ENCODE measurements at places on chromosomes 12 and 14.
A peak's percentile ranks its signal among the peaks of the same experiment; 100 is the strongest.

DNA sequence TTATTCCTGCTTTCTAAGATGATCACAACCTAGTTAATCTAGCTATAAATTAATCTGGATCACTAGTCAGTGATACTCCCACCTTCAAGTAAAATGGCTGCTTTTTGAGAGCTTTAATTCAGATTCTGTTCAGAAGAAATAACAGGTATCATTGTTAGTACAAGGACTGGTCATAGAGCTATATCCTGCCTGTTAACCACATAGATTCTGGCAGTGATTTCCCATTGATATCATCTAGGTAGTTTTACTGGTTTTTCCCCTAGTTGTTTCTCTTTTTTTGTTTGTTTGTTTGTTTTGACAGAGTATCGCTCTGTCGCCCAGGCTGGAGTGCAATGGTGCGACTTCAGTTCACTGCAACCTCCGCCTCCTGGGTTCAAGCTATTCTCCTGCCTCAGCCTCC, 39.0 kb upstream of the HIF1A start:
- no peak for DNase-seq

GRCh38 chr12:45227316-45228067, 11.6 kb downstream of the ANO6 start:
- DNase-seq = no peak

GRCh38 chr12:96400631-96401075, 414 bp upstream of the CDK17 start:
- DNase-seq = peak; percentile 47

DNA sequence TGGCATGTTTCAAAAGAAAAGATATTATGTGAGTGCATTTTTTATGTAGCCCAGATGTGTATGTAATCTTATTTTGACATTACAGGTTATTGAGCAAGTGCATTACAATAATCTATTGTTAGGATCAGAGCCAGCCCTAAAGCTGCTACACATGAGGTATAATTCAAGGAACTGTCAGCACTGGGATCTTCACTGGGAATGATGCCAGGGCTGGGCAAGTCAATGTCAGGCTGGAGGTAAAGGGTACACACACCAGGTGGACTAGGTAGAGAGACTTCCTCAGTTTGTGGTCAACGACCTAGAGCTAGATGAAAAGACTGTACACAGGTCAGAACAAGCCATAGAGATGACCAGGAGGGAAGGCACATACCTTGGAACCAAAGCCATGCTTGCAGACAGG, 15.4 kb downstream of the TRIM9 start:
- DNase-seq = no peak

GRCh38 chr12:32501835-32502333, 102.5 kb downstream of the FGD4 start:
- peak; percentile 99 for DNase-seq

DNA sequence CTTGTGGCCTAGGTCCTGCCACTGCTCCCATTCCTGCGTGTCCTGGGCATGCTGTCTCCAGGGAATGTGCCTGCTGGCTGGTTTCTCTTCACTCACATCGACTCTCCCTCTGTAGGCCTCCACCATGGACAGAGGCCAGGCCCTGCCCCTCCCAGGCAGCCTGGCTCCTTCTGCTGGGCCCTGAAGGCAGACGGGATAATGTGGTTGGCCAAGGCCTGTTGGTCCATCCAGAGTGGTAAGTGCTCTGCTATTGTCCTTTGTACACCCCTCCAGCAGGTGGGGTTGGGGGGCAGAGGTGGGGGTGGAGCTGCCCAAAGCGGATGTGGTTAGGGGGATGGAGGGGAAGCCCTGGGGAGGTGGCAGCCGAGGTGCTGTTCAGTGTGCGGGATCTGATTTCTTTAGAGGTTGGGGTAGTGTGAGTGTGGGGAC, 9.5 kb upstream of the NR4A1 start:
- peak; percentile 61 for DNase-seq

DNA sequence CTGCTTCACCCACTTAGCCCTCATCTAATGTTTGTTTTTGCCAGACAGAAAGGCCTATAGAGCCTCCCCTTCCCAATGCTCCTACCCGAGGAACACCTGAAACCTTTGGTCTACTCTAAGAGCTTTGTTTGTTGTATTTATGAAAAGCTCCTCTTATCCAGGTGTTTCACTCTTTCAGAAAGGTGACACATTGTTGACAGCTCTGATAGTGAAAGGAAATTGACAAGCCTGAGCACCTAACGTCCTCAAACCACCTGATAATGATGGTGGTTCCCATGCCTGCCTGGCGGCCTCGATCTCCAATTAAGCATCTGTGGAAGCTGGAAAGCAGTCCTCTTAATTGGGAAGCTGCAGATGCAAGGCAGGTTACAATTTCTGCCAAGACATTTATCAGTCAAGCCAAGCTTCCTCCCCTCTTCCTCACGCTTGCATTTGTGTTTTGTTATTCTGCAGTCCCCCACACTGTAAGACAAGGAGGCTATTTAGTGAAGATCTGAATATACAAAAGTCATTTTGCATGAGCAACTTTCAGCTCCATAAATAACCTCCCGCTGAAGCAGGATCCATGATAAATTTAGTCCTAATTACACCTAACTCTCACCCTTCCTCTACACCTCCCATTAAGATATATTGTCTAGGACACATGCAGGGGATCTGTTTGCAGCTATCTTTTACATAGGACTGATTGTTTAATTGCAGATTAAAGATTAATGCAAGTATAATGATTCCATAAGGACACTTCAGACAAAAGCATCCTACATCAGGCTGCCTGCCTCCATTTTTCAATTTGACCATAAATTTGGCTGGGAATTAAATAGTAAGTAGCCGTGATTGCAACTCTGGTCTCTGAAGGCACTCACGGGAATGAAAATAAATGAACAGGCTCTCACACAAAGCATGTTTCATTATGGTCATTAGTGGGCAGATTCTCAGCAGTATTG, 288.6 kb downstream of the PDZRN4 start:
- DNase-seq = no peak

DNA sequence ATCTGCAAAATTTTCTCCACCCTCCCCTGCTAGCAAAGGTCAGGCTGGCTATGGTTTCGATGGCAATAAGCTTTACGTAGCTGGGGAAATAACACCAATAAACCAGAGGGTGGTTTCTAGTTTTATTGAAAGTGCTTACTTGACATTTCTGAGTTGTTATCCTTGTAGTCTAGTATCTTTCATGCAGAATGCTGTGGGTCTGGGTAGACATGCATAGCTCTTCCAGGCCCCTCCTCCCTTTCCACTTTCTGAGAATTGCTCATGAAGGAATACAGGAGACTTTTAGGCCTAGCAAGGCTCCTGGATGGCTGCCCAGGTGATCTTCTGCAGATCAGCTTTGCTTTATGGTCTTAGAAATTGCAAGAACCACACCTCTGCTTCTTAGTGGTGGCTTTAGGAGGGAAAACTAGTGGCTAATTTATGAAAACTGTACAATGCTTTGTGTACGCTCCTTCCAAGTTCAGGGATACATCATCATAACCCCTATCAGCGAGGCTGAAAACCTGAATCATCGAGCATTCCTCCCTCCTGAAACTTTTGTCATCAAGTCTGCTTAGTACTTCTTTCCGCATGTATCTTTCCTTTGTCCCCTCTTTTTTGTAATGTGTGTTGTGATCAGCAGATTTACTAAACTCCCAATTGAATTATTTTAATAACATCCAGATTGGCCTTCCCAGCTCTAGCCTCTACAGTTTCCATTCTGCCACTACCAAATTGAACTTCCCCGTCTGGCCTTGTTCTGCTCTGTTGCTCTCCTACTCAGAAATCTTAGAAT, 473.0 kb downstream of the RAD51B start:
- no peak for DNase-seq

DNA sequence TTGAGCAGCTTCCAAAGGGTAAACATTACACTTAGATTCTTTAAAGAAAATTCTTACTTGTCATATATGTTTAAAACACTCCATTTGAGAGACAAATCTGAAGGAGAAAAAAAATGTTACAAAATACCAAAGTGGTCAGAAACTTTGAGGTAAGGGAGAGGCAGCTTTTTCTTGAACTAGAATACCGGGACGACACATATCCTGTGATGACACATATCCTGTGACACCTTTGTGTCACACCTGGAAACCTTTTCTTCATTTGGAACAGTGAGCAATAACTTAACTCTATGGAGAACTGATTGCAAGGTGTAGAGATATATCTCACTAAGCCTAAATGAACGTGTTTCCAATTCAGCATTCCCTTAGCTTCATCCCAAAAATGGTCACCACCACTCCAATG, 4.6 kb upstream of the GRIN2B start:
- DNase-seq = no peak

DNA sequence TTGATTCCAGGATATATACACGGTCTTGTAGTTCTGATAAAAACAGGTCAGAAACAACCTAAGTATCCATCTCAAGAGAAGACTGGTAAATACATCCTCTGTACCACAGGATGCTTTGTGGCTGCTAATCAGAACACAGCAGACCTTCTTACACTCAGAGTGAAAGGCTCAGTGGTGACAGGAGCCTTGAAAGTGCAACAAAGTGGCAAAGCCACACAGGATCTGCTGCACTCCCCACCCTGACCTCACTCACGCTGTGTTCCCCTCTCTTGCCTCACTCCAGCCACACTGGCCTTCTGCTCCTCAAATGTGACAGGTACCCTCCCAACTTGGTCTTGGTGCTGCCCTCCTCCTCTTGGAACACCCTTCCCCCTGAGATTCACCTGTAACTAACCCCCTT, 98.1 kb upstream of the GRIP1 start:
- DNase-seq = no peak

DNA sequence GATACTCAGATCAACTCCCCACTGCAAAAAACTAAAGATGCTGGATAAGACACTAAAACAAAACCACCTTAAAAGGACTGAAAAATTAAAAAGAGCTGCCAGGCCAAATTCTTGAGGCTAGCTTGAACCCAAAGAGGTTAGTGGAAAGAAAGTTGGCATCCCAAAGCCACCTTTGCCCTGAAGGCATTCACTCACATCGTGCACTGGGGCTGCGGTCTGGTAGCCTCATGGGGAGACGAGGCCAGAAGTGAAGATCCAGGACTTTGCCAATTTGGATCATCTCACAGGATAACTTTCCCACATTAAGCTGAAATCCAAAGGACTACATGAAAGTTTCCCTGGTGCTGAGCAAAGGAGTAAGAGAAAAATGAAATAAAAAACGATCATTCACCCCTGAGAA, 63.9 kb downstream of the EFCAB11 start:
- DNase-seq = no peak

- DNase-seq = no peak
These were observed 19.9 kb upstream of the TMTC2 start for GRCh38 chr12:82666830-82667229.

DNA sequence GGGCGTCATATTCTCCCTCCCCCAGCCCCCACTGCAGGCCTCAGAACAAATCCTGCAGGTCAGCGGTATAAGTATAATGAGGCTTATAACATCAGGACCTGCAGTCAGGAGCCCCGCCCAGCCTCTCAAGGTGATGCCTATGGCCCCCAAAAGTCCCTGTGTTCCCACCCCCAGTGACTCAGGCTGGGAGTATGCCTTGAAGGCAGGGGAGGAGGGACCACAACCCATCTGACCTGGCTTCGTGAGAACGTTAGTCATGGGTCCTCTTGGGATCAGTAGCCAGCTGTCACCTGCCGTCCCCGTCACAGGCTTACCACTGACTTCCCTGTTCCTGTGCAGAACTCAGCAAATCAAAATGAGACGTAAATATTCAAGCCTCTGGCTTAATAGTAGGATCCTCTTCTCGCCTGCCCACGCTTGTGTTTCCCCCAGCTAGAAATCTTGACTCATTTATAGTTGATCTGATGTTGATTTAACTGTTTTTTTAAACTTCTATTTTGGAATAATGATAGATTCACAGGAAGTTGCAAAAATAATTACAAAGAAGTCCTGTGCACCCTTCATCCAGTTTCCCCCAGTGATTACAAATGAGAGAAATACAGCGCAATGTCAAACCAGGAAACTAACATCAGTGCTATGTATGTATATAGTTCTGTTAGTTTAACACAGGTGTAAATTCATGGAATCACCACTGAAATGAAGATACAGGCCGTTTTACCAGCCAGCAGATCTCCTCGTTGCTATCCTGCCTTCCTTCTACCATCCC, 107.5 kb downstream of the ADGRD1 start:
- DNase-seq = no peak

DNA sequence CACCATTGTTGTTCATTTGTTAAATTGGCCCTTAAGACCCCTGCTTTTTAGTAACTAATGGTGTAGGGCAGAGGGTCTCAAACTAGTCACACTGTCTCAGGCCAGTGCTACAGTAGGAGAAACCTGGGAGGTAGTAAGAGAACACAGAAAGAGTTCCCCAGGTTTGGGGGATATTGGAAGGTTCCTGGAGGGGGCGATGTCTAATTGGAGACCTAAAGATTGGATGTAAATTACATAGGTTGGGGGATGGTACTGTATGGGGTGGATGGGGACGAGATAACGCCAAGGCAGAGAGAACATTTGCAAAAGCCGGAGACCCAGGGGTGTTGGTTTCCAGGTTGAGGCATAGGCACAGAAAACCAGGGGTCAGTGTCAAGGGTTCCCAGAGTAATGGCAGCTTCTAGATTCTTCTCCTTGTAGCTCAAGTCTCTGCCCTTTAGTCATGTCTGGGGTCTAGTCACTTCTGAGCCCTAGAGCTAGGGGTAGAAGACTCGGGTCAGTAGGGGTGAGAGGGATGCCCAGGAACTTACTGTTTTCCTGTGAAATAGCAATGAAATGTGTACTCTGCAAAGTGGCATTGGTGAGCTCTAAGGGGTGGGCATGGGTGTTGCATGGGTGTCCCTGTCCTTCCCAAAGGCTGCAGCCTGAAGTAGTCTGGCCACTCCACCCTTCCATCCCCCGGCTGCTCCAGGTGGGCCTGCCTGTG, 21.8 kb downstream of the PLEKHG3 start:
- DNase-seq = no peak

- no peak for DNase-seq
These were observed 642 bp upstream of the ACSM4 start for GRCh38 chr12:7303230-7303629.

- DNase-seq = no peak
These were observed 269.6 kb upstream of the CRY1 start for GRCh38 chr12:107362960-107363359.

DNA sequence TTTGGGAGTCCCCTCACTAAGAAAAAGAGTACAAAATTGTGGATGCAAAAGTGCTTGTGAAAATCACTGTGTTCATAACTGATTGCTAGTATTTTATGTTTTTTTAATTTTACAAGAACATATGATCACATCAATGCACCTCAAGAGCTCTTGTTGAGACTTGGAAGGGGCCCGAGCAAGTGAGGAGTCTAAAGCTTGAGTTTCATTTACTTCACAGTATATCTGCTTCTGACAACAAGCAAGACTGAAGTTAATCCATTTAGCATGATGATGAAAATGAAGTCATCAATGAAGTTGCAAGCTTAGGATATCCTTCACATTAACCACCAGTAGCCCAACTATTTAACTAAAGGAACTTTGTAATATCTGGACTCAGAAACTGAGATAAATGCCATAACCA, 182.5 kb upstream of the DIO2 start:
- DNase-seq = no peak

GRCh38 chr12:32983968-32984367, 87.4 kb upstream of the PKP2 start:
- DNase-seq = peak; percentile 37

- no peak for DNase-seq
These were observed 200.9 kb upstream of the C14orf180 start for GRCh38 chr14:104378698-104379113.

GRCh38 chr12:33357181-33357580, 82.4 kb downstream of the SYT10 start:
- DNase-seq = no peak
